HCT116 (cell line): ENCODE measurements at places on chromosomes 2 and 18. TPM values are rescaled to one million over a fixed set of nuclear protein-coding genes. Genes with fewer than 3 reads are reported as not detected.

STON1 gene
- total RNA-seq = 1.4 TPM

DNA sequence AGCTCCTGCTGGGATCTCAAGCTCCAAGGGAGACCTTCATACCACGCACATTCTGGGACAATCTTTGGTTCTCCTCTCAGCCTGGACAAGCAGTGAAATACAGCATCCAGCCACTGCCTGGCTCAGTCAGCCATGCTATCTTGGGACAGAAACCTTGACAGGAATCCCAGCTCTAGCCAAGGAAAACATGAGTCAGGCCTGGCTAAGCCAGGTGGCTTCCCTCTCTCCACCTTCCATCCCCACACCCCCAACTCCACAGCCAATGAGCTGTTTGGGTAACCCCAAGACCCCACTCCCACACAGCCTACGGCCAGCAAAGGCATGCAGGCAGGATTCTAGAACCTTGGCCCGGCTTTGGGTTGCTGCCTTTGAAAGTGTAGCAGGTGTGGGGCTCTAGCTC lies 64.9 kb downstream of the MCFD2 start:
- DNase-seq = no peak
- H3K4me3 ChIP-seq = no peak overlapping the region
- no peak overlapping the region for H3K27ac ChIP-seq

DNA sequence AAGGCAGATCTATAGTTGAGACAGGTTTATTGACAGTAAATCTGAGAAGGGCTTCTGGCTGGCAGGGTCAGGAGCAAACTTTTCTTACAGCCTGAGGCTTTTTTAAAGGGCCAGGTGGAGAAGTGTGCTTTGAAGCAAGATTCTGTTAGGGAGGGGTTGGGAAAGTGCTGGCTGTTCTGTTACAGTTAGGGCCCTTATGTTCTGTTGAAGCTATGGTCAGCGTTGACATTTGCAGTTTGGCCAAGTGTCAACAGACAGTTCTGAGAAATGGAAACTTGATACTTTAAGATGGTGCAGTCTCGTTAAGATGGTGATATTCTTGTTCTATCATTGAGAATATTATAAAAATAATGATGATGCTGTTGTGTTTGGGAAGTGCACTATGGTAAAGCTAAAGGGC lies 154.2 kb downstream of the RDH14 start:
- DNase-seq = no peak
- no peak overlapping the region for H3K27ac ChIP-seq
- H3K36me3 ChIP-seq = no peaks in the 10 kb centered on the region
- no peak overlapping the region for H3K4me3 ChIP-seq
- no peaks in the 10 kb centered on the region for H3K4me1 ChIP-seq

DNA sequence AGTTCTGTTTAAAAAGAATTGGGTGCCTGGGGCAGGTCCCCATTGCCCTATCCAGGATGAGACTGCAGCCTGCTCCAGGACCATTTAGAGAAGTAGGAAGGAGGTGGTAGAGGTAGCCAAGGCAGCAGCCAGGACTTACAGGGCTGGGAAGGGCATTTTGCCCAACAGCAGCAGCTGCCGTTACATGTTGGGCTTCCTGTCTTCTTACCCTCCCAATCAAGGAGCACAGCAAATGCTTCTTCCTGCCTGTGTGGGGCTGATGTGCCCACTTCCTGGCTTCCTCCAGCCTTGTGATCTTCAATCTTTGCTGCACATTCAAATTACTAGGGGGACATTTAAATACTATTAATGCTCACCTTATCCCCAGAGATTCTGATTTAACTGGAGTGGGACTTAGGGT lies 112.0 kb downstream of the QPCT start:
- H3K4me3 ChIP-seq = no peak overlapping the region
- no peak overlapping the region for H3K27ac ChIP-seq
- no peaks in the 10 kb centered on the region for H3K36me3 ChIP-seq
- no peak for DNase-seq
- H3K27me3 ChIP-seq = no peaks in the 10 kb centered on the region

DNA sequence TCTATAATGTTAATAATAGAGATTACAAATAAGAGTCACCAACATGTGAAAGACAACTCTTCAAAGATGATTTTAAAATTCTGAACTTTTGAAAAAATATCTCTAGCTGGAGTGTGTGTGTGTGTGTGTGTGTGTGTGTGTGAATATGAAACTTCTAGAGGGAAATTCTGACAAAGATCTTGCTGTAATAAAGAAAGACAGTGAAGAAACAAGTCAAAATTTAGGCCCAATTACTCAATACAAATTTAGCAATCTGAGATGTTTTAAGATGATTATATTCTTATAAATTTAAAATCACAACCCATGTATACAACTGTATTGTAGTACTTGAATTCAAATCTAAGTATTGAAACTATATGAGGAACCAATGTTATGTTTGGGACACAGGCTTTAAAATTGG lies 57.2 kb upstream of the UGP2 start:
- no peaks in the 10 kb centered on the region for H3K4me1 ChIP-seq
- no peak for DNase-seq
- H3K27ac ChIP-seq = no peak overlapping the region
- H3K36me3 ChIP-seq = no peaks in the 10 kb centered on the region
